ENCODE measurements at places on chromosomes 6 and 20.

DNA sequence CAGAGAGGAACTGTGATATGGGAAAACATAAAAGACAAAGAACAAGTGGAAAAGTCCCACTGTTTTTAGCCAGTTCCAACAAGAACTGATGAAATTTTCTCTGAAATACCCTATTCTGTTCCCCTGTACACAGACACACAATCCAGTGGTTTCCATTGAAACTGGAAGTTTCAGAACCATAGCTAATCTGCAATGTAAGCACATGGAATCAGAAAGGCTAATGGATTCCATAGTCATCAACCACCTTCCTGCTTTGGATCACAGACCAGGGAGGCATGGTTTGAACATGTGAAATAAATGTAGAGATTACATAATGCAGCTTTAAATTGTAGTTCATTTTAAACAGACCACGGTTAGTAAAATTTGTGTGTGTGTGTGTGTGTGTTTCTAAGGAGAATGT, 242.1 kb downstream of the GJA1 start:
- no peak for DNase-seq

DNA sequence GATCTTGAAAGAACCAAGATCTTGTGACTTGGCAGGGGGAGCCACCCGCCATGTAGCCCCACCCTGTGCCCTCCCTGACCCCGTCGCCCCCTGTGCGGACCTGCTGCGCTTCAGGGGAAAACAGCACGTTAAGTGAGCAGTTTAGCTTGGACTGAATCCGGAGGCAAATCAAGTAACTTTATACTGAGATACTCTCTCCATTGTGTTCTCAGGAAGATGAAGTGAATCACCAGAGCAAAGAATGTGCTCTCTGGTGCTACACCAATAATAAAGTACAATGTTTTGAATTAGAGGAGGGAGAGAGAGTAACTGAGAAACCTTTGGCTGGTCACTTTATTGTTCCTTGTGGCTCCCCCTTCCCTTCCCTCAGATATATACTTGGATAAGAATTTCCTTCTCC, 83.4 kb downstream of the TXNDC5 start:
- no peak for DNase-seq

GRCh38 chr6:111598181-111598580, 7.5 kb downstream of the TRAF3IP2 start:
- no peak for DNase-seq

DNA sequence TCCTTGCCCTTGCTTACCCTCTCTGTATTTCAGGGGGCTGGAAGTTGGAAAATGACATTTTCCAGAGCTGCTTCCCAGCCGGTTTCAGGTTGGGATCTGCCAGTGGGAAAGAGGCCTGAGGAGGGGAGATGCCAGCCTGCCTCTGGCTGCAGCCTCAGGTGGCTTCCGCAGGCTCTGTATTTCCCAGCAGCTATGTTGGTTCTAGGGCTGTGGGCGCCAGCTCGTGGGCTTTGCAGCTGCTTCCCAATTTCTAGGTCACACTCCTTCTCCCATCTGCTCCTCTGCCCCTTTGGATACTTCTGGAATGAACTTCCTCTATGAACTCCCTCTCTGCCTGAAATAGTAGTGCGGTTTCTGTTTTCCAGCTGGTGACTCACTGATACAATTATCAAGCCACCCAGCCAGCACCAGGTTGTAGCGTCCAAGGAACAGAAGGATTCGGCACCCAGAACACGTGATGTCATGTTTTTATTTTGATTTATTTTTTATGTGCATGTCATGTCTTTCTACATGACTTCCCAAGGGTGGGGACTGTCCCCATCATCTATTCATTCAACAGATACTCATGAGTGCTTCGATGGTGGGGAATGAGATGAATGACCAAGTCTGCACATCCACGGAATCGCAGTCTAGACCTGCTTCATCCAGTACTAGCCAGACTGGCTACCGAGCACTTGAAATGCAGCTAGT, 38.0 kb downstream of the TGM2 start:
- DNase-seq = no peak

- DNase-seq = no peak
Observed at GRCh38 chr20:46967646-46968045, 73.0 kb downstream of the EYA2 start.

GRCh38 chr20:35698298-35699126, 640 bp downstream of the NFS1 start:
- DNase-seq = no peak

DNA sequence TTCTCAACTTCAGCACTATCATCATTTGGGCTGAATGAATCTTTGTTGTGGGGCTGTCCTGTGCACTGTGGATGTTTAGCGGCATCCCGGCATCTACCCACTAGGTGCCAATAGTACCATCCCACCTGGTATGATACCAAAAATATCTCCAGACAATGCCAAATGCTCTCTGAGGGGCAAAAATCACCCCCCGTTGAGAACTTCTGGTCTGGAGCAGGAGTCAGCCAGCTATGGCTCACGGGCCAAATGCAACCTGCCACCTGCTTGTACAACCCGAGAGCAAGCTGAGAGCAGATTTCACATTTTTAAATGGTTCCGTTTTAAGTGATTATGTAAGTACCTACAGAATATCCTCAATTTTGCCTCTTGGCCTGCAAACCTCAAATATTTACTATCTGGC, 26.8 kb downstream of the KCNB1 start:
- DNase-seq = no peak

DNA sequence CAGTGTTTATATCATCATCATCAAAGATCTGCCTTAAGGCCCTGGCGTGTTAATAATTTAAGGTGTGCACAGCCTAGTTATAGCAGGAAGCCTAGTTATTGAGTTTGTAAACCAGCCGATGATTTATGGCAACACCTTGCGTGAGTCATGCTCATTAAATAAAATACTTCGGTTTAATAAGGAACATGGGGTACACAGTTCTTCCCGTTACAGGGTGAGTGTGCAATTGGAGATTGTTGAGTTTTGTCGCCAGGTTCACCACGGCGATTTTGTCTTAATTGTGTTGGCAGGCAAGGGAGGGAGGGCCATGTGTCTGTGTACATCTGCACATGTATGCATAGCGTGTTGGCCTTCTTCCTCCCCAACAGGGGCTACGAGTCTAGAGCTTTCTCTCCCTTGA, 104.0 kb downstream of the TFAP2A start:
- no peak for DNase-seq

GRCh38 chr20:54217762-54218161, 9.9 kb downstream of the PFDN4 start:
- DNase-seq = no peak

- DNase-seq = no peak
Observed at GRCh38 chr6:162868397-162868796, 140.6 kb downstream of the PACRG start.

Data from NCI-H446 (cell line).